ENCODE measurements at places on chromosomes 1 and 21.

GRCh38 chr1:36652586-36652985 is 169.9 kb upstream of the CSF3R start:
- H3K27me3 ChIP-seq = no peaks in the 10 kb centered on the region
- H3K36me3 ChIP-seq = no peaks in the 10 kb centered on the region
- no peak for DNase-seq
- H3K27ac ChIP-seq = no peak overlapping the region

GRCh38 chr1:93844262-93845045 is 34.6 kb downstream of the DNTTIP2 start:
- no peaks in the 10 kb centered on the region for H3K27me3 ChIP-seq
- peaks cover 20% of the 10 kb centered on the region for H3K4me1 ChIP-seq
- no peaks in the 10 kb centered on the region for H3K36me3 ChIP-seq
- DNase-seq = peak; percentile 63
- no peak overlapping the region for H3K27ac ChIP-seq

DNA sequence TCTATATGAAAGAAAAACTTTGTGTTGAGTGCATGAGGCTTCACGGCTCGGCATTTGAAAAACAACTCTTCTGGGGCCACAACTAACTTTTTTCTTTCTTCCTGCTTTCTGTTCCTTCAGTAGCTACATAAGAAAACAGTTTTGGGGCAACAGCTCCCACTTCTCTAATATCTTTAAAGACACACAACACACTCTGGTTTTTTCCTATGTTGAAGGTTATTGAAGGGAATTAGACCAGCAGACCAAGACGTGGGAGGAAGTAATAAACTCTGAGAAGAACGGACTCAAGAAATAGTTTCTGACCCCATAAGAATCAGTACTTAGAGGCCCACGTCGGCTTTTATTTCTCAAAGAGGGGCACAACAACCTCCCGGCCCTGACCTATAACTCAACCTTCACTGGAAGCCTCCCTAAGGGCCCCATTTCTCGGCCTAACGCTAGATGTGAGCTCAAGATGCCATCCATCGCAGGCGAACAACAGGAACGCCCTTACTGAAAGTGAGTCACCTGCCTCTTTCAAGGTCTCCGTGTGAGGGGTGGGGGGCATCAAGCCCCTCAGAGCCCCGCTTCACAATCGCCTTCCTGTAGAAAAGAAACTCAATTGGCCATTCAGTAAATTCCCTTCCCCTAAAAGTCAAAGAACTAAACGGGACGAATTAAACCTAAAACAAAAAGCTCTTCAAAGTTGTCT is 844 bp downstream of the ZMYM6 start:
- H3K4me3 ChIP-seq = peak overlapping the region; percentile 78
- peaks cover 31% of the 10 kb centered on the region for H3K4me1 ChIP-seq
- peak overlapping the region; percentile 90 for H3K27ac ChIP-seq
- DNase-seq = no peak

- no peak overlapping the region for H3K27ac ChIP-seq
- peaks cover 6% of the 10 kb centered on the region for H3K4me1 ChIP-seq
- DNase-seq = no peak
- H3K27me3 ChIP-seq = no peaks in the 10 kb centered on the region
- no peak overlapping the region for H3K4me3 ChIP-seq
Measured at GRCh38 chr1:207396168-207396746, 57.9 kb upstream of the CR2 start.

- peaks cover 46% of the 10 kb centered on the region for H3K4me1 ChIP-seq
- no peaks in the 10 kb centered on the region for H3K27me3 ChIP-seq
Measured at GRCh38 chr1:109504974-109505373, 4.6 kb downstream of the AMIGO1 start.

DNA sequence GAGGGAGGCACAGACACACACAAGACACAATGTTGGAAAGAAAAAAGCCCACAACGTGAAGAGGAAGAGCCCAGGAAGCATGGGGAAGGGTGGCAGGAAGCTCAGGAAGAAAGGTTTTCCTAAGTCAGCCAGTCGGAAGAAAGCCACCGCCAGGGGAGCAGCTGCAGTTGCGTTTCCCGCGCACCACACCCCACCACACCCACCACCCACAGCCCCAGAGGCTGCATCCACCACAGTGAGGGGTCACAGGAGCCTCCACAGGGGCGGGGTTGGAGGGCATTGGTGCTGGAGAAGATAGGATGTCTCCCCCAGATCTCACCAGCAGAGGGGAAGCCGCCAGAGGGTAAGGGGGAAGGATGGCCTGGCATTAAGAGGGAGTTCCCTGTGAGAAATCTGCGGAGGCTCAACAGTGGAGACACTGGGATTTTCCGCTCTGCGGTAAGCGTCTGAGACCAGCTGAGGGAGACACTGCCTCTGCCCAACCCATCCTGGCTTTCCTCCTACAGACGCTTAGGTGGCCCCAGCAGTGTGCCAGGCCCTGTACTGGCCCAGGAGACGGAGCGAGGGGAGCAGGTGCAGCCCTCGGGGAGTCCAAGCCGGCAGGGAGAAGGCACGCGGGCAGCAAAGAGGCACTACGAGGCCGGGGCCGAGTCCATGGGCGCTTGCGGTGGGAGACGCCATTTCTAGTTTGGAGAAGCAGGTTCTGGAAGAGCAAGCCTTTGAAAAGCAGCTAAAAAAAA is 19.8 kb downstream of the PGLYRP3 start:
- no peak overlapping the region for H3K4me3 ChIP-seq
- no peaks in the 10 kb centered on the region for H3K4me1 ChIP-seq
- H3K27me3 ChIP-seq = no peaks in the 10 kb centered on the region
- no peak for DNase-seq
